ENCODE measurements at places on chromosomes 4 and X. TPM values are rescaled to one million over a fixed set of nuclear protein-coding genes. Genes with fewer than 3 reads are reported as not detected.

- peak; percentile 21 for DNase-seq
Observed at GRCh38 chr4:39699687-39700409, 1.9 kb downstream of the UBE2K start.

DNA sequence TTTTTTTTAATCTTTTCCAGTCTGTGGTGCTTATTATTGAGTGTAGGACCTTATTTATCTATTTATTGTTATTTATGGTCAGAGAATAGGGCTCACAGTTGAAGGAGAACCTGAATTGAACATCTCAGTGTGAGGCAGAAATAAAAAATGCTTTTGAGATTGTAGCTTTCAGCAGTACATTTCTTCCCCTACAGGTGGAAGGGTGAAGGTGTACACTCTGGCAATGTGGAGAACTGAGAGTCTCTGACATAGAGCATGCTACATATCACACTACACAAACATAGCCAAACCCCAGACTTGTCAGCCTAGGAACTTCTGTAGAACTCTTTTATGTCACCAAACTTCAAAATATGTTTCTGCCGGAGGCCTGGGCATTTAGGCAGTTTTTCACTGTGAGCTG lies 140.2 kb downstream of the STIM2 start:
- no peak for DNase-seq

DNA sequence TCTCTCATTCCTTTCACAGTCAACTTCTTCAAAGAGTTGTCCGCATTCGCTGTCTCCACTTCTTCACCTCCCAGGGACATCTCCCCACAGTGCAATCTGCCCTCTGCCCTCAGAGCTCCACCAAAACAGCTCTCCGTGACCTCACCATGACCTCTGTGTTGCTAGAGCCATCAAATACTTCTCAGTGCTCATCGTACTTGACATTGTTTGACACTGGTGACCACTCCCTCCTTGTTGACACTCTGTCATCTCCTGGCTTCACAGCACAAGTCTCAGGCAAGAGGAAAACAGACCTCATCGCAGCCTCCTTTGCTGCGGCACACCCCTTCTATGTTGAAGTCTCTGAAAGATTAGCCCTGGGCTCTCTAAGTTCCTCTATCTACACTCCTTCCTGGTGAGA lies 90.5 kb upstream of the CCDC160 start:
- no peak for DNase-seq

DNA sequence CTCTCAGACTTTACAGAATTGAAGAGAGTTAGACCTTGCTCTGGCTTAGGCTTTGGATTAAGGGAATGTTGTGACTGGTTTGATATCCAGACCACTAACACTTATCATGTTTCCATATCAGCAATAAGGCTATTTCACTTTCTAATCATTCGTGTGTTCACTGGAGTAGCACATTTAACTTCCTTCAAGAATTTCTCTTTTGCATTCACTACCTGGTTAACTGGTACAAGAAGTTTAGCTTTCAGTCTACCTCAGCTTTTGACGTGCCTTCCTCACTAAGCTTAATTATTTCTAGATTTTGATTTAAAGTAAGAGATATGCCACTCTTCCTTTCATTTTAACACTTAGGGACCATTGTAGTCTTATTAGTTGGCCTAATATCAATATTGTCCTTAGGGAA lies 62.6 kb downstream of the CASP6 start:
- DNase-seq = no peak

- DNase-seq = no peak
Observed at GRCh38 chrX:95218976-95219375, 1465.7 kb upstream of the DIAPH2 start.

GRCh38 chr4:147247579-147247978 lies 233.3 kb upstream of the EDNRA start:
- DNase-seq = peak; percentile 6

PGRMC2 gene
- 20.6 TPM for total RNA-seq

Data from H4 (cell line).